ENCODE measurements at places on chromosomes 7 and 10.

DNA sequence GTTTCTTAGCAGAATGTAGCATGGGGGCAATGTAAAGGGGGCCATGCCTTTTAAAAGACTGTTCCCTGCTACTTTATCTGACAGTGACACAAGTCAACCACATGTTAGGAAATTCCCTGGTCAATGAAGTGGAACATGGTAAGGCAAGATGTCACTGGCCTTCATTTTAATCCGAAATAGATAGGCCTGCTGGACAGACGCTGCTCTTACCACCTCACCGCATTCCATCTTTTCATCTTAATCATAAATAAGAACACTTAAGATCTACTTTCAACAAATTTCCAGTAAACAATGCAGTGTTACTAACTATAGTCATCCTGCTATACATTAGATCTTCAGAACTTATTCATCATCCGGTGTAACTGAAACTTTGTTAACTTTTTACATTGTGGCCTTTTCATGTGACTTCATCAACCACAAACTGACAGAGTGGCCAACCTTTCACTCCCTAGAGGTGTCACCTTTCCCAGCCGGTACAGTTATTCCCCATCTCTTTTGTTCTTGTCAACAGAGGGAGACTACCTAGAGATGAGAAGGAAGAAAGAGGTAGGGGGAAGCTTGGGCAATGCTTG lies 15.6 kb downstream of the ASB4 start:
- DNase-seq = no peak

DNA sequence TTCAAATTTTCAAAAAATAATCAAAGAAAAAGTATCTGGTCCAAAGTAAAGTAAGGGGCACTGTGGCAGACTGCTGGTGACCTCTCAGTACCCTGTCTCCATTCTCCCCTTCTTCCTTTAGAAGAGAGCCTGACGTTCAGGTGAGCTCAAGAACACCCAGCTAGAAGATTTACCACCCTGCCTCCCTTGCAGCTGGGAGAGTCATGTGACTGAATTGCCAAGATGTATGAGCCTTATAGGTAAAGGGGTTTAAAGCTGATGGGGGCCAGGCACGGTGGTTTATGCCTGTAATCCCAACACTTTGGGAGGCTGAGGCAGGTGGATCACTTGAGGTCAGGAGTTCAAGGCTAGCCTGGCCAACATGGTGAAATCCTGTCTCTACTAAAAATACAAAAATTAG lies 86.3 kb upstream of the NANOS1 start:
- no peak for DNase-seq

DNA sequence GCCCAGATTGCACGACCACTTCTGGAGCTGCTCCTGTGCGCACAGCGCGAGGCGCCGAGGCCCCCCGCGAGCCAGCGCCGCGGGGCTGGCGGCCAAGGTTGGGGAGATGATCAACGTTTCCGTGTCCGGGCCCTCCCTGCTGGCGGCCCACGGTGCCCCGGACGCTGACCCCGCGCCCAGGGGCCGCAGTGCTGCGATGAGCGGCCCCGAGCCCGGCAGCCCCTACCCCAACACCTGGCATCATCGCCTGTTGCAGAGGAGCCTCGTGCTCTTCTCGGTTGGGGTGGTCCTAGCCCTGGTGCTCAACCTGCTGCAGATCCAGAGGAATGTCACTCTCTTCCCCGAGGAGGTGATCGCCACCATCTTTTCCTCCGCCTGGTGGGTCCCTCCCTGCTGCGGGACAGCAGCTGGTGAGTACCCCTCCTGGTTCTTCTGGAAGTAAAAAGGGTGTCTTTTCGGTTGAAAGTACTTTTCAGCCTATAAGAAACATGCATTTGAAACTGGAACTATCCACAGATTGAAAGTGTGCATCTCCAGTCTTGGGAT lies 683 bp downstream of the INSIG1 start:
- DNase-seq = peak; percentile 36

DNA sequence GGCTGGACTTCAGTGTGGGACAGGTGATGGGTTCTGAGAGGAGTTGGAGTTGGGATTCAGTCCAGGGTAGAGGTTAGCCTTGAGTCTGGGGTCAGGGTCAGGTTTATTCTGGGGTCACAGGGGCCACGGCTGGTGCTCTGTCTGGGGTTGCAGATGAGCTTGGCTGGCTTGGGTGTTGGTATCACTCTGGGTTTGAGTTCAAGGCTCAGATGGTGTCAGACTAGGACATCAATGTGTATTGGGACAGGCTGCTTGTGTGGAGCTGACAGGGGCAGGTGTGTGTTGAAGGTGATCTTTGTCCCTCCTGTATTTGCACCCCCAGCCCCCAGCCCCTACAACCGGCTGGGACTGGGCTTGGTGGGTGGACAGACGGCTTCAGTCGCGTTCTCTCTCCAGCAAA lies 26.8 kb downstream of the TMEM270 start:
- no peak for DNase-seq

DNA sequence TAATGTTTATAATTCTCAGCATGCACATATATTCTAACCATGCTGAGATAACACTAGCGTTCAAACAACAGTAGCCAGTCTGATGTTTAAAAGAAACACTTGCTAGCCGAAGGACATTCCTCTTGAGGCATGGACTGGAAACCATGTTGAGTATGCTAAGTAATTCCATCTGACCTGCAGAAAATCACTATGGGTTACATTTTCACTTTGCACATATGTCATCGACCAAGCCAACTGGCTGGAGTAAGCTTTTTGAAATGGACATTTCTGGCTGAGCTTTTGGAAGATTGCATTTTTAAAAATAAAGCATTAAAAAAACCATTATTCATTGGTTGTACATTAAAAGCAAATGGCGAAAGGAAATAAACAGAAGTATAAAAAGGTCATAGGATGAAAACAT lies 88.2 kb downstream of the BBS9 start:
- no peak for DNase-seq

- DNase-seq = no peak
Observed at GRCh38 chr7:129769866-129770808, 158.6 kb downstream of the NRF1 start.

GRCh38 chr7:139776486-139777132 lies 1.2 kb downstream of the HIPK2 start:
- peak; percentile 57 for DNase-seq

- no peak for DNase-seq
Observed at GRCh38 chr7:80707318-80707717, 68.9 kb downstream of the CD36 start.

GRCh38 chr10:31197886-31198285 lies 121.1 kb upstream of the ZEB1 start:
- DNase-seq = no peak

- DNase-seq = no peak
Observed at GRCh38 chr7:28136420-28136819, 44.2 kb downstream of the JAZF1 start.

DNA sequence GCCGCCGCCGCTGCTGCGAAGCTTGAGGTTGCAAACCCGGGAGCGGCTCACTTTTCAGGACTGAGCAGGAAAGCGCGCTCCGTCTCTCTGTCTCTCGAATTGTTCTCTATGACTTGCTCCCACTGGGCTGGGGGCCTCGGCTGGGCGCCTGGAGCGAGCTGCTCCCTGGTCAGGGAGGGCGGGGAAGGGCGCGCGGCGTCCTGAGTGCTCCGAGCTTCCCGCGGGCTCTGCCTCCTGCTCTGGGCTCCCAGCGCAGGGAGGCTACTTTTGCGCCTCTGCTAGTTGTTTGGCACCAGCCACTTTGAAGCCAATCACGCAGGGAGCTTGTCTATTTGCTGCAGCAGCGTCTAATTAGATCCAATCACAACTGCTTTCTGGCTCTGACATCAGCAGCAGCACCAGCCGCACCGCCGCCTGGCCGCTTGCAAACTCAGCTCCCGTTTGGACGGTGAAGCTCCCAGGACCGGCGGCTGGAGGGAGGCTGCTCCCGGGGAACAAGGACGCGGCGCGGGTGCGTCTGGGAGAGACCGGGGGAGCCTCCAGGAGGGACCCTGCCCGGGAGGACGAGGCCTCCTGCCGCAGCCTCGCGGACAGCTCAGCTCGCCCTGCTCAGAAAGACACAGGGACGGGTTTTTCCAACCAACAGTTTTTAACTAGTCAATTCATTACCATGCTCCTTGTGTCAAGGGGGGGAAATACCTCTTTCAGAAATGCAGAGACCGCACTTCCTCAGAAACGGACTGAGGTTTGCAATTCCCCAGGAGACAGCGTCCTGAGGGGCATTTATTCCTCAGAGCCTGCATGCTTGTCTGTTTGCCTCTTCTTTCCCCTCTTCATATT lies at the start of gene ADARB2:
Gene ADARB2, minus strand, starts transcription at position 304 of the 840 bp plus-strand sequence.
- no peak for DNase-seq

DNA sequence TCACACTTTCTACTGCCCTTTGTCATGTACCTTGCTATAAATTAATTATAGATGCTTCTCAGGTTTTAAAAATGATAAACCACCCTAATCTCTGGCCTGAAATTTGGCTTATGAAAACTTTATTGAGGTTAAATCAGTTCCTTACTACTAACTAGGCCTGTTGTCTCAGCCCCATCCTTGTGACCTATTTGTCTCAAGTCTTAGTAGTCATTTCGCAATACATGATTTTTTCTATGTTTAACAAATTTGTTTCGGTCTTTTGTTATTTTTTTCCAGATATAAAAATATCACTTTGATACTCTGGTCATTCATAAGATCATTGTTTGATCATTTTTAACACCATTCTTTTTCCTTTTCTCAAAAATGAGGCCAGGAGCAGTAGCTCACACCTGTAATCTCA lies 411.6 kb downstream of the GFRA1 start:
- DNase-seq = no peak

GRCh38 chr7:137789215-137789882 lies 57.4 kb downstream of the DGKI start:
- no peak for DNase-seq

GRCh38 chr7:106281127-106281526 lies 3.7 kb downstream of the NAMPT start:
- DNase-seq = no peak

DNA sequence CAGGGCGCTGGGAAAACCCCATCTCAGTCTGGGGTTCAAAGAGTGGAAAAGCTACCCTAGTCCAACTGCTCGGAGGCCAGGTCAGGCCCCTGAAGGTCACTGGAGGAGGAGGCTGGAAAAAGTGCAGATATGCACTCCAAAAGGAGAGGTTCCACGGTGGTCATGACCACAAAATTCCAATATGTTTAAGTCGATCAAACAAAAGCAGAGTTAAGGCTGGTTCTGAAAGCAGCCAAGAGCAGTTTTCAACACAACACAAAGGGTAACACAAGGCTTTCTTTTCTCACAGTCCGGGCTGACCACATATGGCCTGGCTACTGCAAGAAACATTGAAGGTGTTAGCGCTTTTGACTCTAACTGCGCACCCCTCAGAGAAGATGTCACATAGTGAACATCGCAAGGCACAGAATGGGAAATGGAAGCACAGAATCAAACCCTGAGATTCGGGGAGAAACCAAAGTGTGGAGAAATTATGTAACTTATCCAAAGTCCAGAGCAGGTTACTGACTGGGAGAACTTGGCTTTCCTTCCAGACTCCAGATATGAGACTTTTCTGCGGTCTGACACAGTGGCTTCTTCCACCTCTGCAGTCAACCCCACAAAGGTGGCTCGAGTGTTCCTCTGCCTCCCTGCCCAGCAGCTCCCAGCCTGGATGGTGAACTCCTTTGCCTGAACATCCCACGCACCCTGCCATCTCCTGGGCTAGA lies 1.3 kb upstream of the GRB10 start:
- no peak for DNase-seq

DNA sequence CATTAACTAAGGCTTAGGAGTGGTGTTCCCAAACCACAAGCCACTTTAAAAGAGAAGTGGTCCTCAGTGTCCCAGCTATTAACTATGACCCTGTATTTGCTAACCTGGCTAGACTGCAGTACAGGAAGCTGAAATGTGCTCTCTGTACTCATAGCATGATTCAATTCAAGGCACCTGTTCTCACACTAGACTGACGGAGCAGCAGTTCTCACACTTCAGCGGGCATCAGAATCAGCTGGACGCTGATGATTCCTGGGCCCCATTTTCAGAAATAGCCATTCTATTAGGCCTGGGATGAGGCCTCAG lies 24.5 kb upstream of the MSRB2 start:
- no peak for DNase-seq

DNA sequence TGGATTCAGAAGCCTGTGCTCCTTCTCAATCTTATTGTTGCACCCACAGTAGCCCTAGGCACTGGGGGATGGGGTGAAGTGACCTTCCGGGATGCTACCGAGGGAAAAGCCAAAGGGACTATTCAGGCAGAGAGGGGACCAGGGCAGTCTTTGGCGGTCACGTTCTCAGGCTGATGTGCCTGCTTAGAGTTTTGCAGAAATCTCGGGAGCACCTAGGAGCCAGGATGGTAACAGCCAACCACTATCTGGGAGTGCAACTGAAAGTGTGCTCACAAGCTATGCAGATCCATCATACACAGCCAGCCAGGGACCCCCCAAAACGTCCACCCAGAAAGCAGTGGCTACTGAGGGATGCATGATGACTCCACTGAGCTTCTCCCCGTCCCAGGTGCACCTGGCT lies 52.4 kb downstream of the CXCL12 start:
- DNase-seq = no peak

GRCh38 chr7:157097056-157097329 lies 41.7 kb upstream of the UBE3C start:
- DNase-seq = no peak

DNA sequence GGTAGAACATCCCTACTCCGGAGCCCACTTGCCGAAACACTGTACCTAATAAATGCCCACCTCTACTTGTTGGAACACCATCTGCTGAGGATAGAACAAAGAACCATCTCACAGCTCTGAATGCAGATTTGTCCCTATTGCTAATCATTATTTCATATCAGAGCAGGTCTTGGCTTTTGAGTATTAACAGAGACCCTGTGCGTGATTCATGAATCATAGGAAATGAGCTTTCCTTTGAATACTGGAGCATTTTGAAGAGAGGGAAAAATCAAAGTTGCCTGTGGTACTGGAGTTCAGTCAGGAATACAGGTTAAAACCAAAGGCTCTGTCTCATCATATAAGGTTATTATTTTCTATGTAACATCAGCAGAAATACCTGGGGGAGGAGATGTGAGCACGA lies 1132.3 kb downstream of the XPNPEP1 start:
- no peak for DNase-seq

DNA sequence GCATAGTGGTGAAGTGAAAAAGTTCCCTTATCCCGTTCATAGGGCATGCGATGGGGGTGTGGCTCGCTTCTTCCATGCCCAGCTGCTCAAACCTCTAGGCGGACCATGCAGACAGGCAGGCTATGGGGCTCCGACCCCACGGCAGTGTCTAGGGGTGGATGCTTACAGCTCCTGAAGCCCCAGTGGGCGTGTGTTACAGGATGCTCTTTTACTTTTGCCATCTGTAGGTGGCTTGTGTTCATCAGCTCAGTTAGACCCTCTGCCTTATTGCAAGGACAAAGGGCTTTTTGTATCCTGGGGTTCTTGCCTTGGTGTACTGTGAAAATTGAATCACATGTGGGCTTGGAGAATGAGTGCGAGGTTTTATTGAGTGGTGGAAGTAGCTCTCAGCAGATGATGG lies at the start of gene MYL10:
Gene MYL10, minus strand, starts transcription at position 126 of the 400 bp plus-strand sequence. CDS start 178 bp downstream, outside the sequence.
- DNase-seq = no peak

DNA sequence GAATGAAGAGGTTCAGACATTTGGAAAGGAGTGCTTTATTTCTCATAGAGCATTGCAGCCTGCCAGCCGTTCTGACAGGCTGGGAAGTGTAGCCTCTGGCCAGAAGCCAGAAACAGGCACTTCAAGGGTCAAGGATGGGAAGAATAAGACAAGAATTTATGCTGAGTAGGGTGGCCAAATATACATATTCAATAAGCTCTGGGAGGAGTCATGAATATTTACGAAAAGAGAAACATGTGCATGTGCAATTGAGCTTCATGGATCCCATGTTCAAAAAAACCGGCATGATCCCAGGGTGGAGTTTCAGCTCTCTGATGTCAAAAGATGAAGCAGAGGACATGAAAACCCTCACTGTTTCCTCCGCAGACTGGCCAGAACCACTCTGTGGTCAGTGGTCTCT lies 32.9 kb downstream of the TLX1 start:
- no peak for DNase-seq

- DNase-seq = no peak
Observed at GRCh38 chr10:22874189-22874854, 53.5 kb upstream of the ARMC3 start.

Measured in hepatic stellate cell (primary cell).